ENCODE measurements at places on chromosomes 4 and X. TPM values are rescaled to one million over a fixed set of nuclear protein-coding genes. Genes with fewer than 3 reads are reported as not detected.

The TAF7L gene
- total RNA-seq, result 1.00 TPM

The FAM184B gene
- total RNA-seq, result not detected

The IQSEC2 gene
- total RNA-seq, result 5.5 TPM

The GNRHR gene
- total RNA-seq, result not detected

The ARSJ gene
- 27.6 TPM for total RNA-seq
